ENCODE measurements at places on chromosomes 11 and 22. TPM values are rescaled to one million over a fixed set of nuclear protein-coding genes. Genes with fewer than 3 reads are reported as not detected.
A peak's percentile ranks its signal among the peaks of the same experiment; 100 is the strongest.

DNA sequence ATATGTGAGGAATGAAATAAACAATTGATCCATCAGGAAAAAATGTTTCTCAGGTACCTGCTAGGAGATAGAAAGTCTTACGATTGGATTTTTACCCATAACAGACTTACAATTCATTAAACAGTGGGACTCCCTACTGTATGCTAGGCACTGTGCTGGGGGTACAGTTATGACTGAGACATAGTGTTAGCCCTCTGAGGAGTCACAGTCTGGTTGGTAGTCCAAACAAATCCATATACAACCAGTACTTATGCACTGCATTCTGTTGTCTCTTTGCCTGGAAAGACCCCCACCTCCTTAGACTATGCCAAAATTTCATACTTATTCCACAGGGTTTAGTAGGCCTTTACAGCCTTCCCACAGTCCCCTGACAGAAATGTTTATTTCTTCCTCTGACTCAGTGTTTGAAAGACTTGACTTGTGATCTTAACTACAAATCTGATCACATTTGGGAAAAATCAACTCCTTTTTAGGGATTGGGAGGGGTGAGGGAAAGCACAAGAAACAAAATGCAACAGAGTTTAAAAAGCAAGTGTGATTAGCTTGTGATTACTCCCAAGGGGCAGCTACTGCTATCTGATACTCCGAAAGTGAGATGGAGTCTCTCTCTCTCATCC lies 69.4 kb upstream of the HORMAD2 start:
- no peak overlapping the region for H3K4me3 ChIP-seq
- no peak for DNase-seq
- peaks cover 97% of the 10 kb centered on the region for H3K36me3 ChIP-seq
- H3K4me1 ChIP-seq: no peaks in the 10 kb centered on the region
- no peaks in the 10 kb centered on the region for H3K27me3 ChIP-seq

DNA sequence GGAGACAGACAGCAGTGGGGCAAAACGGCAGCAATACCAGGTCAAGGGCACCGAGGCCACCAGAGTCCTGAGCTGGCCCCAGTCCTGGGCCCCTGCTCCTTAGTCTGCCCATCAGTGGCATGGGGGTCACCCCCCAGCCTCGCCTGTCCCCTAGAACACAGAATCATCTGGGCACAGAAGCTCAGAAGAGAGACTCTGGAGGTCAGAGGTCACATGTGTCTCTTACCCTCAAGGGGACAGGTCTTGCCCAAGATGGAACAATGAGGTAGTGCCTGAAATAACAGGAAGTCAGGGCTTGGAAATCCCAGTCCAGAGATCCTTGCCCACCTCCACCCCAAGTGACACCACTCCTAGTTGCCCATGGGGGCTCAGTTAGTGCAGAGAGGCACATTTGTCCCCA lies 20.6 kb downstream of the PDE2A start:
- H3K36me3 ChIP-seq: no peaks in the 10 kb centered on the region
- no peak for DNase-seq
- H3K4me3 ChIP-seq: no peak overlapping the region
- no peaks in the 10 kb centered on the region for H3K4me1 ChIP-seq

DNA sequence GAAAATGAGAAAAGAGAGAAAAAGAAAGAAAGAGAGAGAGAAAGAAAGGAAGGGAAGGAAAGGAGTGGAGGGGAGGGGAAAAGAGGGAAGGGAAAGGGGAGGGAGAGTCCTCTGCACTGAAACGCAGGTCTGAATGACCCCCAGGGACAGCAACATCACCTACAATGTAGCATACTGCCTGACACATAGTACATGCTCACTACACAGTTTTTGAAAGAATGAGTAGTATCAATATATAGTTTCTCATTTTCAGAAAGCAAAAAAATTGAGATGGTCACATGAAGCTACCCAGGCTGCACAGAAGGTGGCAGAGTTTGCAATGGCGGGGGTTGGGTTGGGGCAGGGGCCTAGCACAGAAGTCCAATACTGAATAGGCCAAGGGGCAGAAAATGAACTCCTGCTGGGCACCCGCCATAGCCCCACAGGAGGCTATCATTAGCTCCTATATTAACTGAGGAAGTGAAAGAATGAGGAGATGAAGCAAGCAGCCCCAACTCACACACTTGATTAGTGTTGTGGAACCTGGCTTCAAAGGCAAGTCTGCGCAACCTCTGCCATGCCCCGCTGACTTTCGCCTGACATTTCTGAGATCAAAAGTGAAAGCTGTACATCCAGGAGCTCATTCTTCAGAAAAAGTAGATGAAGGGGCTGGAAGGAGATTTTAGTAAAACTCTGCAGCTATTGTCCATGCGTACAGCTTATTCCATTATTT lies 241.2 kb upstream of the SYN3 start:
- no peak overlapping the region for H3K4me3 ChIP-seq
- DNase-seq: no peak
- H3K27ac ChIP-seq: no peak overlapping the region
- H3K27me3 ChIP-seq: no peaks in the 10 kb centered on the region
- no peaks in the 10 kb centered on the region for H3K36me3 ChIP-seq

DNA sequence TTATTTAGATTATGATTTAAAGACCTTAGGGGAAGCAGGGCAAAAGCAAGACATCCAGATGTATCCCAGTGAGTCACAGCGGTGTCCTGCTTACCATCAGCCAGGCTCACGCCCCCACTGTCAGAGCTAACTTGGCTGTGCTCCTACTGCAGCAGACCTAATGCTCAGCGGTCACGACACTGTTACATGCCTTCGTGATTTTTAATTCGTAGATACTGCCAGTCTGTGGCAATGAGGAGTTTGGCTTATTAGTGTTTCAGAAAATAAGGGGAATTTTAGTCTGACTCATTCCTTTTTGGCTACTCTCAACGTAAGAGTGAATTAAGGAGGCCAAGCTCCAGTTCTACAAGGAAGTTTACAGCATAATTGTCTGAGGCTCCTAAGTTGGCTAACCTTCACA lies 22.7 kb downstream of the EFCAB6 start:
- DNase-seq: no peak
- H3K27me3 ChIP-seq: no peaks in the 10 kb centered on the region
- H3K4me3 ChIP-seq: no peak overlapping the region
- H3K36me3 ChIP-seq: no peaks in the 10 kb centered on the region

GRCh38 chr22:22706253-22706915 lies 62.0 kb downstream of the GGTLC2 start:
- DNase-seq: no peak
- H3K27ac ChIP-seq: no peak overlapping the region
- H3K4me3 ChIP-seq: no peak overlapping the region
- no peaks in the 10 kb centered on the region for H3K27me3 ChIP-seq
- no peaks in the 10 kb centered on the region for H3K36me3 ChIP-seq

DNA sequence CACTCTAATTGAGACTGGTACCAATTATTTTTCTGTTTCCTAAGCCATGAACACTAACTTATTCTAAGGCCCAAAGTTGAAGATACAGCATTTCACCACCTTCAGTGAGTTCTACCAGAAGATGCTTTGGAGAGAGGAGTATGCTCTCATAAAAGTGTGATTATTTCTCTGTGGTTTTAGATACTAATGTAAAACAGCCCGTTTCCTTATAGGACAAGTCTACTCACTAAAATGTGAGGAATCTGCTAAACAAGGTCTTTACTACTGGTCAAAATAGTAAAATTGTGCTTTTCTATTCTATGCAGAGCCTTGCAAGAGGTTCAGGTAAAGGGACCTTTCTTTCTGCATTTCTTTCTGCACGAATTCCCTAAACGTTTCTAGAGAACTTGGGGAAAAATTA lies 2.4 kb downstream of the LGR4 start:
- H3K27me3 ChIP-seq: peaks cover 9% of the 10 kb centered on the region
- H3K4me1 ChIP-seq: peaks cover 6% of the 10 kb centered on the region

DNA sequence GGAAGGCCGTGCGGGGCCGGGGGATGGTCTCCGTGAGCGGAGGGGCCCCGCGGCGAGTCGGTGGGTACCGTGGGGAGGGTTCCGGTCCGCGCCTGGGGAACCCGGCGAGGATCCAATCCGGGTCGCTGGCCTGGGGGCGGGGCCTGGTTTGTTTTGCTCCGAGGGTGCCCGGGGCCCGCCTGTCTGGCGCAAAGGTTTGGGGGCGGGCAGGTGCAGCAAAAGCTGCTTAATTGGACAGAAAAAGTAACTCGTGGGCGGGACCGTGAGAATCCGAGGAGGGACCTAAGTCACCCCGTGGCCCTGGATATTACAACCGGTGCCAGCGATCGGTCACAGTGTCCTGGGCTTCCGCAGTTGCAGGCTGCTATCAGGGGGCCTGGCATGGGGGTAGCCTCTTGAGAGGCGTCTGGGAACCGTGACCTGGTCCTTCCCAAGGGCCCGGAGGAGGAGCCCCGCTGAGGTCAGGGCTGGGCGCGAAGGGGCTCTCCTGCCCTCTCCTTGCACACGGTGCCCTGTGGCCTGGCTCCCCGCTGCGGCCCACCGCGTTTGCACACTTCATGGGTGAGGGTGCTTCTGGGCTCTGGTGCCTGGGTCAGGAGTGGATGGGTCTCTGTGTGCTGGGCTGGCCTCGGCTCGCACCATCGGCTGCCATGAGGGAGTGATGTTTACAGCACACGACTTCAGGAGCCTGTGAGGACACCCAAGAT lies 1.4 kb downstream of the PNPLA2 start:
- DNase-seq: peak; percentile 98
- peaks cover 38% of the 10 kb centered on the region for H3K4me1 ChIP-seq
- peak overlapping the region; percentile 98 for H3K27ac ChIP-seq
- peaks cover 45% of the 10 kb centered on the region for H3K36me3 ChIP-seq
- H3K4me3 ChIP-seq: peak overlapping the region; percentile 81
- H3K27me3 ChIP-seq: no peaks in the 10 kb centered on the region

- peak overlapping the region; percentile 74 for H3K27ac ChIP-seq
- no peak for DNase-seq
- peaks cover 96% of the 10 kb centered on the region for H3K36me3 ChIP-seq
- H3K4me3 ChIP-seq: no peak overlapping the region
These were observed 6.5 kb downstream of the SF1 start for GRCh38 chr11:64771861-64772260.

DNA sequence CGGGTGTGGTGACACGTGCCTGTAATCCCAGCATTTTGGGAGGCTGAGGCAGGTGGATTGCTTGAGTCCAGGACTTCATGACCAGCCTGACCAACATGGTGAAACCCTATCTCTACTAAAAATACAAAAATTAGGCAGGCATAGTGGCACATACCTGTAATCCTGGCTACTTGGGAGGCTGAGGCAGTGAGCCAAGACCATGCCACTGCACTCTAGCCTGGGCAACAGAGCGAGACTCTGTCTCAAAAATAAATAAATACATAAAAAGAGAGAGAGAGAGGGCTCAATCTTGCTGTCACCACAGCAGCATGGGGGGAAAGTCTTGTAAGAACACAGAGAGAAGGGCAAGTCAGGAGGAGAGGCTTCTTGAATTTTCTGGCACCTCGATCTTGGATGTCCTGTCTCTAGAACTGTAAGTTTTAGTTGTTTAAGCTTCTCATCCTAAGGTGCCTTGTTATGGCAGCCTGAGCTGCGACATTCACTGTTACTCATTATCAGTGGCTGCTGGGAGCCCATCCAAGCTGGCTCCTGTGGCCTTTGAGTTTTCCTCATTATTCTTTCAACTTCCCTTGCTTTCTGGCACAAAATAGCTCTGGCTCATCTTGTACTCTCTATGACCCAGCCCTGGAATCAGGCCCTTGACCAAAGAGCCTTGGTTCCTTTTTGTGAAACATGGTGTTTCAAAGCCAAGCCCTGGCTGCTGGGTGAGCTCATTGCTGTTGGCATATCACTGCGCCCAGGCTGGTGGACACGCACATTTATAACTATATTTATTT lies 8.0 kb upstream of the PSMC3 start:
- H3K27ac ChIP-seq: no peak overlapping the region
- no peaks in the 10 kb centered on the region for H3K27me3 ChIP-seq
- H3K36me3 ChIP-seq: no peaks in the 10 kb centered on the region

DNA sequence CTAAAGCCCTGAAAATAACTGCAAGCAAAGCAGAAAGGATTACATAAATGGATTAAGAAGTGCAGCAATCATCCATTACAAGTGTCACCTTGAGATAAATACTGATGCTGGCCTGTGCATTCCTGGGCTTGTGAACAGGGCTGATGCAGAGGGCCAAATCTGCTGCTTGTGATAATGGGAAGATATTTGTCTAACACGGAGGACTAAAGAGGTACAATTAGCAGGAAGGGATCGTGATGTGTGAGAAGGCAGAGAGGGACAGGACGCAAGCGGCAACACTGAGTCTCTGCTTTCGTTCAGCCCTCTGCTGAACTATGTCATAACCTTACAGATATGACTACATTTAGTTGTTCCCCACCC lies 107.7 kb upstream of the DDI1 start:
- H3K27ac ChIP-seq: no peak overlapping the region
- H3K27me3 ChIP-seq: no peaks in the 10 kb centered on the region

DNA sequence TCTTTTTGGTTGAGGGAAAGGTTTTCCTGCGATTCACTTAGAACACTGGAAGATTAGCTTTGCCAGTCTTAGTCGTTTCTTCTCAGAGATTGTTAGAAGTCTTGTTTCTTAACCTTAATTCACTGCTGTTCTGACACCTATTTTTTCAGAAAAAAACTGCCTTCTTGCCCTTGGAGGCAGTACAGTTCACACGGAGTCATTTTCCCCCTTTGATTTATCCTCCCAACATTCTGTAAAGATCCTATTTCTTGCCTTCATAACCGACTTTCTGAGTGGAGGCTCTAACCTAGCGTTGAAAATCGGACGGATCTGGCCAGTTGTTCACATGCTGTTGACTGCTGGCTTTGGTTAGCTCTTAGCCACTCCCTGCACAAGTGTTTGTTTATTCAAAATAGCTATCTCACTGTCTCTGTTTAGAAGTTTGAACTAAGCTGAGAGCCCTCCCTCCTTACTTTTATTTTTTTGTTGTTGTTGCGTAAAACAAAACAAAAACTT lies 737 bp downstream of the BCL2L13 start:
- peak overlapping the region; percentile 56 for H3K4me3 ChIP-seq
- DNase-seq: no peak
- H3K36me3 ChIP-seq: no peaks in the 10 kb centered on the region
- no peaks in the 10 kb centered on the region for H3K27me3 ChIP-seq
- H3K27ac ChIP-seq: peak overlapping the region; percentile 99
- H3K4me1 ChIP-seq: peaks cover 13% of the 10 kb centered on the region

GRCh38 chr22:26888887-26889286 lies 231.5 kb downstream of the MIAT start:
- H3K4me1 ChIP-seq: no peaks in the 10 kb centered on the region
- DNase-seq: no peak
- H3K36me3 ChIP-seq: no peaks in the 10 kb centered on the region
- no peaks in the 10 kb centered on the region for H3K27me3 ChIP-seq
- no peak overlapping the region for H3K4me3 ChIP-seq
- H3K27ac ChIP-seq: no peak overlapping the region

GUCY1A2 gene
- total RNA-seq: 22.9 TPM

GSTT2B gene
- total RNA-seq: 1.9 TPM

GDPD4 gene
- total RNA-seq: not detected

KCNQ1OT1 gene
- total RNA-seq: 1.9 TPM

SYT7 gene
- total RNA-seq: 4.5 TPM

TAGLN gene
- total RNA-seq: 105 TPM

OR52A1 gene
- total RNA-seq: not detected

OR56A1 gene
- total RNA-seq: not detected

FAM111B gene
- total RNA-seq: not detected

C11orf65 gene
- total RNA-seq: 0.46 TPM

PGGHG gene
- total RNA-seq: 34.1 TPM
